ENCODE measurements at places on chromosomes 11 and 22. TPM values are rescaled to one million over a fixed set of nuclear protein-coding genes. Genes with fewer than 3 reads are reported as not detected.

- no peak for DNase-seq
Observed at GRCh38 chr11:12329169-12329568, 48.2 kb upstream of the PARVA start.

DNA sequence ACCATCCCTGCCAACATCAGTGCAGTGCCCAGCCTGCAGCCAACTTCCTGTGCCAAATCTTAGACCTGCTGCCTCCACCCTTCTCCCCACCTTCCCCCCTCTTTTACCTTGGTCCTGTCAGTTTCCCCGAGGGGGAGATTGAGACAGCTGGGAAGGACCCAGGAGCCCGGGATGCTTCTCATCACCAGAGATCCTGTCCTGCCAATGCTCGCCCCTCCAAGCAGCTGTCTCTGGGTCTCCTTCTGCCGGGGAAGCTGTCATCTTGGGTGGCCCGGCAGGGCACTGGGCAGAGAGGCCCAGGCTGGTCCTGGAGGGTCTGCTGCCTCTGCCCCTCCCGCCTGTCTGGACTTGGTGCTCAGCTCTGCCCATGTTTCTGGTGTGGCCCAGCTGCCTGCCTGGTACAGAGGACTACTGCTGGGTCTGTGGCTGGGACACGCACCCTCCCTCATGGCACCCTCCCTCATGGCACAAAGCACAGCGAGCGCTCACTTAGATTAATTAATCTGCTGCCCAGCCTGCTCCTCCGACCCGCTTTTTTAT is 60.4 kb upstream of the THY1 start:
- no peak for DNase-seq

Gene FAM111B
- total RNA-seq = 0.95 TPM

Gene OR2AG2
- total RNA-seq = 0.27 TPM

GRCh38 chr11:62588966-62589637 is 2.2 kb downstream of the TUT1 start:
- no peak for DNase-seq

Gene BTBD18
- not detected for total RNA-seq

DNA sequence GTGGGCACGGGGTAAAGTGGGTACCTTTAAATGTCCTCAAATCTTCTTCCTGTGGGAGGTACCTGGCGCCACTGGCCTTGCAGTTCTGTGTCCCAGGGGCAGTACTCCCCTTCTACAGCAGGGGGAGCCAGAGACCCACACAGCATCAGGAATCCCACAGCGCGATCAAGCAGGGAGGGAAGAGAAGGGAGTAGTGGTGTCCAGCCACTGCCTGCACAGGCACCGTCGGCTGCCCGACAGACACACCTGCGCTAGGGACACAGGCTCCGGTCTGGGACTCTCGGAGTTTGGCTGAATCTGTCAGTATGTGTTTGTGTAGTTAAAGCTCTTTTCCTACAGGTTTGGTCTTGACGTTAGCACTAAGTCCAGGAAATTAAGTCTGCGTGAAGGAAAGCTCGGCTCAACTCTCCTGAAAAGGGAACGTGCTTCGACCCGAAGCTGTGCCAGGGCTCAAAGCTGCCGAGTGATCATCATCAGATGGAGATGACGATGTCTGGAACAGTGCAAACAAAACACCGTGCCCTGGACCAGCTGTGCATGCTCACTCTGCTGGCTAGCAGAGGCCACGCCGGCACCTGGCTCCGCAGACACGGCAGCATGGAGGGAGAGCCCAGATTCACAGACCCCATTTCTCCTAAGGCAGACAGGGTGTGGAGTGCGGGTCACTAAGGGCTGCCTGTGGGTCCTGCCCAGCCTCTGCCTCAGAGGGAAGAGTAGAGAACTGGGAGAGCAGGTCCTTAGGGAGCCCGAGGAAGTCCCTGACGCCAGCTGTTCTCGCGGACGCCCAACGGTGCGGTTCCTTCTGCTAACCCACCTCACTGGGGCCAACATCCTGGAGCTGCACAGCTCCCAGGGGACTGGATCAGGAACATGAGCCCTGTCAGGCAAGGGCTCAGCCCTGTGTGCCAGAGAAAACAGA is 56.0 kb upstream of the BID start:
- peak; percentile 42 for DNase-seq

DNA sequence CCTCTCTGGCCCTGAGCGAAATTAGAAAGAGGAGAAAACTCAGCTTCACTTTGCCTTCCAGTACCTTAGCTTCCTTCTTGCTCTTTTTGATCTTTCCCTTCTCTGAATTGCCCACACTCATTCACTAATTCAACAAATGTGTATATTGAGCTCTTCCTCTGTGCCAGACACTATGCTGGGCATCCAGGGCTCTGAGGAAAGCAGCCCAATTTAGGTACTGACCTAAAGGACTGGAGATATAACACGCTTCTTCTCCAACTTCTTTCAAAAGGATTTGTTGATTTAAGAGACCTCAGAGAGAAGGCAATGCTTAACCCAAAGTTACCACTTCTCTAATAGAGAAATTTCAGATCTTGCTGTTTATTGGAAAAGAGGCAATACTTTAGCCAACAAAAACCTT is 103.6 kb downstream of the TMPRSS5 start:
- DNase-seq = no peak

DNA sequence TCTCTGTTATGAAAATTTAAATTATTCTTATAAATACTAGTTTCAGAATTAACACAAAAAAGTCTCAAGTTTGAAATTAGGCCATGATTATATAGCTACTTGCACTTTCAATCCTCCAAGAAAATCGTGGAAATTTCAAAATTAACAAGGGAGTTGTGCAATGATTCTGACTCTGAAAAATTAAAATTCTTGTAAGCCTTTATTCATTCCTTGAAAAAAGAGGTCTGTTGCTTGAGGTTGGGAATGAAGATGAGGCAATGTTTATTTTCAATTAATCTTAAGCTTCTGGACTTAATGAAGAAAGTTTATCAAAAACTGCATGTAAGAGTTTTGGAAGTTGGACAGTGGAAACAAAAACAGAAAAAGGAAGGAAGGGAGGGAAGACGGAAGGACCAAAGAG is 128.2 kb upstream of the FIBIN start:
- DNase-seq = no peak

Gene C11orf16
- not detected for total RNA-seq

DNA sequence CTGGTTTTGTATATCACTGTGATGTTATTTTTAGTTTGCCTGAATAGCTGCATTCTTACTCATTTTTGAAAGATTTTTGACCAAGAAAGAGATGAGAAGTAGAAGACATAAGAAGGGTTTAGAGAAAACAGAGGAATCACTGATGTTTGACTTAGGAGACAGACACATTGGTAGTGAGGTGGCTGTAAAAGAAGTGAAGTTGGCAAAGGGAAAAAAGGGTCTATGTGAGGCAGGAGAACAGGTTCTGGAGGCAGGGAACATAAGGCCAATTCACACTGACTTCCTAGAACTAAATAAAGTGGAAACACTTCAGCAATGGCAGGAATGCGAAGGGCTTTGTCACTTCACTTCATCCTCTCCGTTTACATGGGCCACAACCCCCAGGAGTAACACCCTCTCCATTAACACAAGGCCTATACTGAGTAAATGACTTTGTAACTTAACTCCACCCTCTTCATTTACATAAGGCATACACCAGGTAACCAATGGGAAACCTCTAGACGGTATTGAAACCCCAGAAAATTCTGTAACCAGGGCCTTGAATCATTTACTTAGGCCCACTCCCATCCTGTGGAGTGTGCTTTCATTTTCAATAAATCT is 36.5 kb downstream of the CTSC start:
- DNase-seq = no peak

Gene DBX1
- total RNA-seq = not detected

DNA sequence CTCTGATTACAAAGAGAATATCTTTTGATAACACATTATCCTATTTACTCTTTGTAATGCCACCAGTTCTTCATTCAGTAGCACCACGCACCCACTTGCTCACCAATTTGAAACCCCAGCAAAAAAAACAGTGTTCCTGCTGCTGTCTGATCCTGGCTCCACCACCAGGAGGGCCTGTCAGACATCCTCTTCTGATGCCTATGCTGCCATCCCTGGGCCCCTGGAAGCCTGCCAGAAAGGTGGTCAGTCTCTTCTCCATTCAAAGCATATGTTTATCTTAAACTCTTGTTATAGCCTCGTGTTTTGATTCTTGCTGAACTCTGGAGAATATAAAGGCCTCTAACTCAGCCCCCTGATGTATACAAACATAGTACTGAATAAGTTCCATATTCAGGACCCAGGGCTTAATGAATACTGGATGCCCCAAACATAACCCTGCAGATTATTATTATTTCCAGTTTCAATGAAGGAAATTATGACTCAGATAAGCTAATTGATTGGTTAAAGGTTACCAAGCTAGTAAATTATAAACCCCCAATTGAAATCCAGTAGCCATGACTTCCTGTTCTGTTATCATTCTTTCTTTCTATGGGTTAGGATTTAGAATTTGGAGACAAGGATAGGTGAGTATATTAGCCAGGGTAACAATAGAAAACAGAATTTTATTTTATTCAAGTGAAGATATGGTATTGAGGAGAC is 116.7 kb downstream of the NTM start:
- no peak for DNase-seq

- DNase-seq = peak; percentile 57
Observed at GRCh38 chr11:63510360-63511047, 4.6 kb downstream of the LGALS12 start.

Gene GAS2
- total RNA-seq = 1.5 TPM

DNA sequence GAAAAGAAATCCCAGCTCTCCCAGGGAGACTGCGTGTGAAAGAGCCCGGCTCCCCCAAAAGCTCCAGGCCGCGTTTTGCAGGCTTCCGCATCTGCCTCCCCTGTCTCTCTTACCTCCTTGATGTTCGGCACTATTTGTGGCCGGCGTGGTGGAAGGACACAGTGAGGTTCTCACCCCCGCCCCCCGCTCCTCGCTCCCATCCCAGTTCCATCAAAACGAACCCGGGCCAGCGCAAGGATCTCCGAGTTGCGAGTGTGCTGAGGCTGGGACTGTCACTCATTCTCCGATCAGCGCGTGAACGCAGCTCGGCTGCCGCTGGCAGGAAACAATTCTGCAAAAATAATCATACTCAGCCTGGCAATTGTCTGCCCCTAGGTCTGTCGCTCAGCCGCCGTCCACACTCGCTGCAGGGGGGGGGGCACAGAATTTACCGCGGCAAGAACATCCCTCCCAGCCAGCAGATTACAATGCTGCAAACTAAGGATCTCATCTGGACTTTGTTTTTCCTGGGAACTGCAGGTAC is at the start of gene NCAM1:
Gene NCAM1, plus strand, starts transcription at position 275 of the 523 bp plus-strand sequence.
- peak; percentile 79 for DNase-seq

DNA sequence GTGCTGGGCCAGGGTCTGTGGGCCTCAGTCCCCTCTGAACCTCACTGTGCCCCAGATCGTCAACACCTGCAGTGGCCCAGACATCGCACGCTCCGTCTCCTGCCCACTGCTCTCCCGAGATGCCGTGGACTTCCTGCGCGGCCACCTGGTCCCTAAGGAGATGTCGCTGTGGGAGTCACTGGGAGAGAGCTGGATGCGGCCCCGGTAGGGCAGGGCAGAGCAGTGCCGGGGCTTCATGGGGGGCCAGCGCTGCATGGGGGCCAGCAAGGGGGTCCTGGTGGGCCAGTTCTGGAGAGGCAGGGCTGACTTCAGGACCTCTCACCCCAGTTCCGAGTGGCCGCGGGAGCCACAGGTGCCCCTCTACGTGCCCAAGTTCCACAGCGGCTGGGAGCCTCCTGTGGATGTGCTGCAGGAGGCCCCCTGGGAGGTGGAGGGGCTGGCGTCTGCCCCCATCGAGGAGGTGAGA is 16.3 kb downstream of the EPS8L2 start:
- DNase-seq = no peak

- no peak for DNase-seq
Observed at GRCh38 chr11:94934846-94935245, 38.5 kb downstream of the CWC15 start.

Gene MFRP
- not detected for total RNA-seq
